ENCODE measurements at places on chromosomes 12 and 14. TPM values are rescaled to one million over a fixed set of nuclear protein-coding genes. Genes with fewer than 3 reads are reported as not detected.

The IL22 gene
- not detected for total RNA-seq

The TMX1 gene
- 20.4 TPM for total RNA-seq

The KRT82 gene
- not detected for total RNA-seq

The ALX1 gene
- 0.62 TPM for total RNA-seq

The OR4E2 gene
- total RNA-seq, result not detected

The PTGR2 gene
- 8.4 TPM for total RNA-seq

The NTN4 gene
- total RNA-seq, result 25.0 TPM

The CMTM5 gene
- 1.1 TPM for total RNA-seq

The C12orf54 gene
- 0.31 TPM for total RNA-seq

The MBD6 gene
- 11.0 TPM for total RNA-seq

The PLEKHD1 gene
- total RNA-seq, result 0.53 TPM

The BIN2 gene
- 1.8 TPM for total RNA-seq

The MUCL1 gene
- total RNA-seq, result not detected

The SYNE2 gene
- 50.0 TPM for total RNA-seq

The IL31 gene
- total RNA-seq, result not detected

The RD3L gene
- total RNA-seq, result not detected

The DICER1 gene
- 48.9 TPM for total RNA-seq

The ZBTB42 gene
- 3.3 TPM for total RNA-seq

The BATF gene
- total RNA-seq, result 0.44 TPM

The MGP gene
- total RNA-seq, result 500 TPM

The DENND5B gene
- 21.0 TPM for total RNA-seq

The SLC22A17 gene
- total RNA-seq, result 15.5 TPM

The GPR137C gene
- 1.8 TPM for total RNA-seq

The MRPL42 gene
- 44.9 TPM for total RNA-seq

The ATG101 gene
- 32.1 TPM for total RNA-seq

The TEX22 gene
- total RNA-seq, result 0.49 TPM

The PPP4R3A gene
- 69.0 TPM for total RNA-seq

The CNTN1 gene
- 33.0 TPM for total RNA-seq

The MIP gene
- total RNA-seq, result not detected

The TSHR gene
- total RNA-seq, result 0.31 TPM

The TSPAN19 gene
- total RNA-seq, result 0.04 TPM

The AKAP5 gene
- total RNA-seq, result 0.27 TPM

The CIDEB gene
- total RNA-seq, result 13.4 TPM

The LRP1-AS gene
- 0.66 TPM for total RNA-seq

The HSPB8 gene
- 125 TPM for total RNA-seq

The LMNTD1 gene
- 0.18 TPM for total RNA-seq

The RNF212B gene
- total RNA-seq, result not detected

The NDRG2 gene
- total RNA-seq, result 99.9 TPM

The FAM186B gene
- total RNA-seq, result 0.18 TPM

The CLEC2A gene
- not detected for total RNA-seq

The G2E3 gene
- total RNA-seq, result 21.3 TPM

The ABCC9 gene
- 104 TPM for total RNA-seq

The MAP1LC3B2 gene
- total RNA-seq, result 0.71 TPM

The RIMKLB gene
- 74.8 TPM for total RNA-seq

The LALBA gene
- not detected for total RNA-seq

The A2M gene
- total RNA-seq, result 233 TPM

The ERP29 gene
- 55.3 TPM for total RNA-seq

The NTS gene
- 1.1 TPM for total RNA-seq

The GLT1D1 gene
- 0.71 TPM for total RNA-seq

The PLEKHG7 gene
- 0.18 TPM for total RNA-seq

The PTGDR gene
- total RNA-seq, result 0.40 TPM

The OVCH1 gene
- 0.35 TPM for total RNA-seq

The PGF gene
- total RNA-seq, result 30.2 TPM

The KRT72 gene
- total RNA-seq, result not detected

The CCDC38 gene
- 0.09 TPM for total RNA-seq

The PIP4K2C gene
- 8.9 TPM for total RNA-seq

The PPP1CC gene
- 90.5 TPM for total RNA-seq
